Fibroblast of the conjunctiva (primary cell): ENCODE measurements at places on chromosomes 7 and 10.

DNA sequence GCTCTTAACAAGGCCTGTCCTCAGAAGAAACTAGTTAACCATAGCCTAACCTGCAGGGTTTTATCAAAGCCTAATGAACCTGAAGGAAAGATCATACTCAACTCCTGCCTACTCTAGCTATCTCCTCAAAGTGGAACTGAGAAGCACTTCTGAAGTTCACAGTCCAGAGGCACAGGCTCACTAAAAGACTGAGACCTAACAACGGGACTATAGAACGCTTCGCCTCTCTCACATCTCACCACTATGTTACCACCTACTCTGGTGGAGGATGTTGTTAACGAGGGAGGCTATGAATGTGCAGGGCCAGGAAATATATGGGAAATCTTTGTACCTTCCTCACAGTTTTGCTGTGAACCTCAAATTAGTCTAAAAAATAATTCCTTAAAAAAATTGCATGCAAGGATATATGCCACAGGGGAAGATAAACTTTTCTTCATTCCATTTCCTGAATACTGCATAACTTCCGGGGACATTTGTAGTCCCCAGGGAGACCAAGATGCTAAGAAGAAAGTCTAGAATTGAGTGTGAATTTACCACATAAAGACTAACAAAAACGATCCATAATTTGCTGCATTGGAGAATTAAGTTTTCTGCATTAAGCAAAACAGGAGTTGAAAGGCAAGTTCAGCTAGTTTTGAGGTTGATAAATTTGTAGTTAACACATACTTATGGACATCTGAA, 21.6 kb downstream of the LIPJ start:
- DNase-seq = no peak

DNA sequence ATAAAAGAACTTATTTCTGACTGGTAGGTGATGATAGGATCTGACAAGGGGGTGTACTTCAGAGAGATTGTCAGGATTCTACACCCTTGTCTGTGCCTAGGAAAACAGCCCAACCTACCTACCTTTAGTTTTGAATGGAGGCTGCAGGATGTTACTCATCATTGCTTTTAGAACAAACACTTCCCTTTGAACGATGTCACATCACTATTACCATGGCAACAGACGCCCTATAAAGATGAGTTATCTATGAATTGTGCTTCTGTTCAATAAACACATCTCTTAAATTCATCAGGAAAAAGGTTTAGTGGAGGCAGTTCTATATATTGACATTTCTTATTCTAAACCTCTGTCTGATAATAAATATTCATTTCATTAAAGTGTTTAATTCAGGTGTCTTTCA, 362.4 kb downstream of the CNTNAP2 start:
- DNase-seq = no peak

DNA sequence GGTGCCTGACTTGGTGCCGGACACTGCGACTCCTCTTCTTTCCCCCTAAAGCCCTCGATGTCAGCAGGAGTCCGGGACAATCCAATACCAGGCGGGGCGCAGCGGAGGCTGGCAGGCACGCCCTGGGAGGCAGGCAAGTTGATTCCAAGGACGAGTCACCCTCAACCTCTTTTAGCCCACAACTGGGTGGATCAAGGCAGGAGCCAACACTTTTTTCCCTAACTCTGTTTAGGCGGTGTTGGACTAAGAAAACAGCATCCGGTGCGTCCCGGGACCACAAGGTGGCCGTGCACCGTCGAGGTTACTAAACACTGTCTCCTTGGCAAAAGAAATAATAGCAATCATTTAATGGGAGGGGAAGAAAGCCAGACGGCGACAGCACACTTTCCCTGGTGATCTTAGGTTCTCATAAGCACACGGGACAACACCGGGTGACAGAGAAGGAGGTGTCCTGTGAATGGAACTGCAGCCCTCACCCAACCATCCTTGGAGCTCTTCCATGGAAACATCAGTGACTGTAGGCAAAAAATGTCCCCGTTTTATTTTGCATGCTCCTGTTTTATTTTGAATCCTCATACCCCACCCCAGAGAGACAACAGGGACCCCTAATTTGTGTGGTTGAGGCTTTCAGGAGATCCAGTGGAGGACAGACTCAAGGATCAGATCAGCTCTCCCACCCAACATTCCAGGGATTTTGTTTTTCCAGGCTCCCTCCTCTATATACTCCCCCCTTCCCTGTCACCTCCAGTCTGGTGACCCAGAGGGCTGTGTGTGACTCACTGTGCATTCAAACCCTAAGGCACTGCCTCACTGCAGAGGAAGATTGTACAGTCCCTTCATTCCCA, 1.3 kb upstream of the CALCR start:
- no peak for DNase-seq

DNA sequence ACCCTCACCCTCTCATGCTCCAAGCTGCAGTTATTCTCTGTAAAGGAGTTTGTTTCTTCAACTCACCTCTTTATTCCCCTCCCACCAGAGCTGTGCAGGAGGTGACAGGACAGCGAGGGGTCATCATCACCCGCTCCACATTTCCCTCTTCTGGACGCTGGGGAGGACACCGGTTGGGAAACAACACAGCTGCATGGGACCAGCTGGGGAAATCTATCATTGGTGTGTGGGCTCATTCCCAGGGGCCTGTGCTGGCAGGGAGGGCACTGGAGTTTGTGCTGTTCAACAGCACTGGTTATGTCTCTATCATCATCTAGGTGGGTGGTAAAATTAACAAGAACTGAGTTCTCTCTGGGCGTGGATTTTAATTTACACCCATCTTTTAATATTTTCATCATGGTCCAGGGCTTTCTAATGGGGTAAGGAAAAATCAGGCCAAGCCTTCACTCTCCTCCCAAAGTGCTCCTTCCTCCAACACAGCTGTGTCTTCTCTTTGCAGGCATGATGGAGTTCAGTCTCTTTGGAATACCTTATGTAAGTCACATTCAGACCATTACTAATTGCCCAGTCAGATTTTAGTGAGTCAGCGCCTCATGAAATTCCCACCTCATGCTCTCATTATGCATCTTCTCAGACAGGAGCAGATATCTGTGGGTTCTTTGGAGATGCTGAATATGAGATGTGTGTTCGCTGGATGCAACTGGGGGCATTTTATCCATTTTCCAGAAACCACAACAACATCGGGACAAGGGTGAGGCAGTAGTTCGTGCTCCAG, 61.6 kb downstream of the PRSS58 start:
- DNase-seq = no peak

GRCh38 chr10:84846658-84847316, 518.4 kb downstream of the CCSER2 start:
- DNase-seq = no peak

GRCh38 chr10:12566161-12567115, 217.1 kb downstream of the CAMK1D start:
- DNase-seq = peak; percentile 26

DNA sequence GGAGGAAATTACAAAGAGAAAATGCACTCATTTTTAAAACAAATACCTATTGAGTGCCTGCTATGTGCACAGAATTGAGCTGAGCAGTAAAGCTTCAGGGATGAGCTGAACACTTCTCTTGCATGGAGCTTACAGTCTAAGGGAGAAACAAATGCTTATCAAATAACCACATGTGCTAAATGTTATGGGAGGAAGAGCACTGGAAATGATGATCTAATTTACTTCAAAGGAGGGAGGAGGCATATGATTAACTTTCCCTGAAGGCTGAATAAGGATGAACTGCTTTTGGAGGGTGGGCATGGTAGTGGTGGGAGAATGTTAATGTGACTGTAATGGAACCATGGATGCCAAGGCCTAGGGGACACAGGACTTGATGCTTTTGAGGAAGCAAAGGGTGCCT, 168.2 kb downstream of the POU6F2 start:
- DNase-seq = no peak

- DNase-seq = no peak
These were observed 21.4 kb downstream of the KCP start for GRCh38 chr7:128889121-128889520.

- no peak for DNase-seq
These were observed 443.2 kb downstream of the RPS24 start for GRCh38 chr10:78476844-78477243.

DNA sequence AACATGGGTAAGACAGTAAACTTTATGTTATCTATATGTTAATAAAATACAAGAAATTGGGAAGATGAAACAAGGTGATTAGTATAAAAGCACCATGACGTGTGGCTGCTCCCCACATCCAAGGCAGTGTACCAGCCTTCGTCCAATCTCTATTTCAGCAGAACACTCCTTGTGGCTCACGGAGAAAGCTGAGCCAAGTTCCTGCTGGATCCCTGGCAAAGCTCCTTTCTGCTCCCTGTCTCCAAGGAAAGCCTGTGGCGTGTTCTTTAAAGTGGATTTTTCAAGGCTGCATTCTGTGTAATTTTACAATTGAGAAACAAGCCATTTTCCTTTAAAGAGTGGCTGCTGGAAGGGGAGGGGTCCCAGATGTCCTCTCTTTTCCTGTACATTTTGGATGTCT, 467.3 kb downstream of the PTPRN2 start:
- no peak for DNase-seq

DNA sequence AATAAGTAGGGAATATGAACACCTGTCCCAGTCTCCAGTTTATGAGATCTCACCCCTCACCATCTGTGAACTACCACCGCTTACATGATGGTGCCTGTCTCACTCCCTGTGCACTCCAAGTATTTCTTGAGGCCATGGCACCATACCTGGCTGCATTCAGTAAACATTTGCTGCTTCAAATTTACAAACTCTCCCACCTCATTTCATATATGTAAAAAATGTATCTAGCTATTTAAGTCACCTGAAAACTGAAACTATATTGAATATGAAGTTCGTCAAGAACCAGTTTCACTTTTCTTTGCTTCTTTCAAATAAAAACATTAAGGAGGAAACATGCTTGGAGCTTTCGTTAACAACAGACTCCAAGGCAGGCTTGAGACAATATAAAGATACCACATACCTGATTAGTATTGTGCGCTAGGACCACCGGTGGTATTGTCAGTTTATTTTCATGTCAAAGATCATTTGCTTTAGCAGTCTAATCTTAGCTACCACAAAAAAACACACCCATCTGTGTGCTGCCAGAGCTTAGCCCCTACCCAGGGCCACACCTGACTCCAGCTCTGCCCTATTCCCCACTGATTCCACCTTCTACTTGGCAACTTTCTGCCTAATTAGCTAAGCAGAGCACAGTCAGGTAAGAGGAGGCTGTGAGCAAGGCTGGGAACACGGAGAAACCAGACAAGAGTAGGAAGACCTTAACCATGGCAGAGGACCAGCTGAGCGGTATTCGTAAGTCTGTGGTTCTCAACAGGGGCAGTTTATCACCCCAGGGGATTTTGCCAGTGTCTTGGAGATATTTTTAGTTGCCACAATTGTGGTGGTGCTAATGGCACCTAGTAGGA, 92.0 kb downstream of the ZFAND4 start:
- no peak for DNase-seq

DNA sequence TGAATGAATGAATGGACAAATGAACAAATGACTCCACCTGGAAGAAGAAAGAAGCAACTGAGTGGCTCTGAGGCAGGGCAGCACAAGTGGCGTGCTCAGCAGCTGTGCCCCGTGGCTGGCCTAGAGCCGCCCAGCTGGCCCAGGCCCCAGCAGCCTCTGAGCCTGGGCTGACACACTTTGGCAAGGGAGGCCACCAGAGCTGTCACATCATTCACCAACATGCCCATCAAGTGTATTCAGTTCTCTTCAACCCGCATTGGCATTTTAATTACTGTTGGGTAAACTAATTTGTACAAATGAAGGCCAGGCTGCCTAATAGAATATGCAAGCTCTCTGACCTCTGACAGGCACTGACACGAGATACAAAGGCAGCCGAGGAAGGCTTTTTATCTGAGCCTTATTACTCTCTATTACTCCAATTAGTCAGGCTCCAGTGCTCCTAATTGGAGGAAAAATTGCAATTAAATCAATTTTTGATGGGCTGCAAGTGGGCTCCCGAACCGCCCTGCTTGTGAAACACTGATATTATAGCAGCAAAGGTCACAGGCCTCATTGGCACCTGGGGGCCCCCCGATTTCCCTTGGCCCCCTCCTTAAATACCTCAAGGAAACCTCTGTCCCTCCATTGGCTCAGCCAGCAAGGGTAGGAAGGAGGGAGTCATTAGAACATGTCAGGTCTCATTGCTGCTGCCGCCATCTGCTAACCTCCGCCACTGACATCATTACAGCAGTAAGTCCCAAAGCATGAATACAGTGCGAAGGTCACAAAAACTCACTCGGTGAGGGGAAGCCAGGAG, 41.9 kb downstream of the DPCD start:
- no peak for DNase-seq

DNA sequence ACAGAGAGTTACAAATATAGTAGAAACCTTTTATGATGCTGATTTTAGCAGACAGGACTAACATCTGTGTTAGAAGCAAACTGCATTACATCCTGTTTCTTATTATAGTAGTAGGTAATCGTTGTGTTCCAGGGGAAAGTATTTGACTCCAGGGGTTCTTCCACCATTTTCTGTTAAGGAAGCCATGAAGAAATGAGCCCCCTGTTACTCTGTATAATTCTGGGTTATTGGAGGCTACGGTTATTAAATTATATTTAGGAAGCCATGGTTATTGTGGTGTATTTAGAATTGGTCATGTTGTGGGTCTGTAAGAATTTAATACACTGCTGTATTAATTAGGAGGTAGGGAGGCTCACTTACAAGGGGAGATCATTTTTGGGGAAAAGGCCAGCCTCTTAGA, 175.8 kb upstream of the AGK start:
- DNase-seq = no peak

GRCh38 chr10:77649333-77650331, 12.0 kb upstream of the KCNMA1 start:
- no peak for DNase-seq
